ENCODE measurements at places on chromosomes 1 and 21.

GRCh38 chr21:41610042-41610839 is 102.3 kb upstream of the TMPRSS2 start:
- DNase-seq: peak; percentile 58

DNA sequence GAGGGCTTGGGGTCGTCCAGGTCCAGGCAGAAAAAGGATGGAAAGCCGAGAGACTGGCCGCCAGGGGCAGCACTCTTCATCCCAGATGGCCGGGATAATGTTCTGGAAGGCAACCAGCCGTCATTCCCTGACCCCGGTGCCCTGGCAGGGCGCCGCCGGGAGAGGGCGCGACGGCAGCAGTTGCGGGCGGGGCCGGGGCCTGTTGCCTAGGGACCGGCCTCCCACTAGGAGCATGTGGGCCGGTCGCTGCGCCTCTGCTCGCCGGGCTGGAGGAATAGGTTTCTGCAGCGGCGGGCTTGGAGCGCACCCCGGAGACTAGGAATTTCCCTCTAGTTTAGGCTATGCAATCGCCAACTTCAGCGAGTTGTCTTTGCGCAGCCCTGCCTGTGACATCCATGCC is 11.0 kb downstream of the DMRTB1 start:
- no peak for DNase-seq

- no peak for DNase-seq
These were observed 9.1 kb upstream of the ATAD3B start for GRCh38 chr1:1462318-1462966.

- DNase-seq: peak; percentile 74
These were observed 3.3 kb downstream of the AHDC1 start for GRCh38 chr1:27600498-27601175.

DNA sequence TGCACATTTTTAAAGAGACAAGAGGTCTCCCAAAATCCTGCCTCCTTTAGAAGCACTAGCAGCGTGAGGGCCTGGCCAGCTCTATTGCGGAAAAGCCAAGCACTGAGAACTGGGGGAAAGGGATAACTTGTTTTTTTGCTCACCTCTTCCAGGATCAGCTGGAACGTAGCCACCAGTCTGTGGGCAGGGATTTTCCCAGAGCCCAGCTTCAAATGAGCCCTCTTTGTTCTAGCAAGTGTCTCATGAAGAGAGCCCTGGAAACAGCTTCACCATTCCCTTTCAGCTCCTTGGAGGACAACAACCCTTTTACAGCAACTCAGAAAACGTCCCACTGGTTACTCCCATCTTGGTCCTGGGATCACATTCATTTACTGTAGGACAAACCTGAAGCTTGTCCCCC is 195.4 kb downstream of the LMX1A start:
- DNase-seq: no peak

DNA sequence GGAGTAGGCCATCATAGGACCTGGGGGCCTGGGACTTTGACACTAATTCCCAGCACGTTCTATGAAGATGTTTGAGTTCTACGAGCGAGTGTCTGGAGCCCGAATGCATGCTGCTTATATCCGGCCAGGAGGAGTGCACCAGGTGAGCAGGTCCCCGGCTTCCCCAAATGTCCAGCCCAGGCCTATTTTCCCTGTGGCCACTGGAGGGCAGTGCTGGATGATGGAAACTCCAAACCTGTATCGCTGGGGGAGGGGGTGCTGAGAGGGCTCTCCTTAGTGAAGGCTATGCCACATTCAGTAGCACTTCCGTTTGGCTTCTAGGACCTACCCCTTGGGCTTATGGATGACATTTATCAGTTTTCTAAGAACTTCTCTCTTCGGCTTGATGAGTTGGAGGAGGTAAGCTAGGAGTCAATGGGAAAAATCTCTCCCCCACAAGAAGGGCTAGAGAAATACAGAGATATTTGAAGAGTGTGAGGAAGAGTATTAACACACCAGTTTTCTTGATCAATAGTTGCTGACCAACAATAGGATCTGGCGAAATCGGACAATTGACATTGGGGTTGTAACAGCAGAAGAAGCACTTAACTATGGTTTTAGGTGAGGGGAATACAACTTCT is 5.2 kb upstream of the FCER1G start:
- DNase-seq: peak; percentile 74

GRCh38 chr1:183391863-183392262 is 26.3 kb downstream of the NMNAT2 start:
- DNase-seq: no peak

DNA sequence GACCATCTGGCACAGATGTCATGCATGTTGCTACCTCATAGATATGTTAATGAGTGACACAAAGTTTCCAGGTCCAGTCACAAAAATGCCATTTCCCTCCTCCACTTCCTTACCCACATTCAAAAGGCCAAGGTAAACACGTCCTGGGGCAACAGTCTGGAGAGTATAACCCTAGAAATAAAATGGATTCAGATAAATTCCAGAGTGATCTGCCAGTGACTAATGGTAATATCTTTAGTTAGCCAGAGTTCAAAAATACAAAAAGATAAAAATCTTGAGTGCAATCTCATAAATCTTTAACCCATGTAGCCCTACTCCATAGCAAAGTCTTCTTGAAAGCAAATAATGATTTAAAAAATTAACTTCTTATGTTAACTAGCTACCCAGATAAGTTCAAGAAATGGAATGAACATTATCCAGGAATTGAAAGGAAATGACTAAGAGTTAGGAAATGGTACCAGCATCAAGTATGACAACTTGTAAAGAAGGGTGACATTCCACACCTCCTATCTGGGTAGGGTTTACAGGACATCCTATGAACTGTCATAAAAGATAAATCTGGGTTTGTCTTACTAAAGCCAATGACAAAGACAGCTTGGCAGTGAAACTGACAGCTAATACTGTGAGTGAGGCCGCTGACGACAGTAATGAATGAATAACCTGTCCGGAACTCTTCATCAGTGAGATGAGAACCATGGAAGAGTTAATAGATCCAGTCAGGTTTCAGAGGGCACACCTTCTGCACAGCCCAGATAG is 18.1 kb downstream of the RGS2 start:
- DNase-seq: no peak

- no peak for DNase-seq
These were observed 22.0 kb downstream of the BRINP3 start for GRCh38 chr1:190455631-190456030.

DNA sequence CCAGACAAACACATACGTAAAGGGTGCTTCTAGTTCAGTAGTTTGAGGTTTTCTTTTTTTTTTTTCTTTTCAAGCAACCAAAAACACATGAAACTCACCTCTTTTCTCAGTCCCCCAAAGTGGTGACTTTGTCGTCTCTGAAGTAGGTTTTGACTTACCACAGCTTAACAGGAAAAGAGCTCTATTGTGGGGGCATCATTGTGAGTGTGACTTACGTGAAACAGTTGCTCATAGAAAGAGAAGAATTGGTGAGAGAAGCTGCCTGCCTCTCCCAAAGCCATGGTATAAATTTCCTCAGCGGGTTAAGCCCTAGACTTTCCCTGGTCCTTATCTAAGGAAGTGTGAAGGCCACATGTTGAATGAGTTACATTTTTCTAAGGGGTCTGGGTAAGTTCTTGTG is 11.9 kb downstream of the FASLG start:
- no peak for DNase-seq

GRCh38 chr1:15683345-15684039 is 628 bp upstream of the PLEKHM2 start:
- no peak for DNase-seq

GRCh38 chr21:46603228-46603627 is 1.7 kb downstream of the S100B start:
- no peak for DNase-seq

GRCh38 chr1:175600721-175601440 is 142.5 kb downstream of the TNR start:
- no peak for DNase-seq

DNA sequence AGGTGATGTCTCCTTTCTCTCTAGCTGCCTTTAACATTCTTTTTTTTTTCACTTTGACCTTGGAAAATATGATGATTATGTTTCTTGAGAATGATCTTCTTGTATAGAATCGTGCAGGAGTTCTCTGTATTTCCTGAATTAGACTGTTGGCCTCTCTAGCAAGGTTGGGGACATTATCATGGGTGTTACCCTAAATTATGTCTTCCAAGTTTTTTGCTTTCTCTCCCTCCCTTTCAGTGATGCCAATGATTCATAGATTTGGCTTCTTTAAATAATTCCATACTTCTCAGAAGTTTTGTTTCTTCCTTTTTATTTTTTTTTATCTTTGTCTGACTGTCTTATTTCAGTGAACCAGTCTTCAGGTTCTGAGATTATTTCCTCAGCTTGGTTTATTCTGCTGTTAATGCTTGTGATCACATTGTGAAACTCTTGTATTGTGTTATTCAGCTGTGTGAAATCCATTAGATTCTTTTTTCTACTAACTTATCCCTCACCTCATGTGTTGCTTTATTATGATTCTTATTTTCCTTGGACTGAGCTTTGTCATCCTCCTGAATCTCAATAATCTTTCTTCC is 268.4 kb upstream of the NRIP1 start:
- DNase-seq: no peak

- DNase-seq: no peak
These were observed 227.2 kb downstream of the ATG4C start for GRCh38 chr1:63010913-63011660.

GRCh38 chr1:37234941-37235418 is 200.7 kb upstream of the GRIK3 start:
- no peak for DNase-seq

- no peak for DNase-seq
These were observed 153.0 kb downstream of the TNFSF18 start for GRCh38 chr1:172897738-172898137.

- DNase-seq: peak; percentile 31
These were observed 1.7 kb upstream of the RIPK4 start for GRCh38 chr21:41768437-41769042.

DNA sequence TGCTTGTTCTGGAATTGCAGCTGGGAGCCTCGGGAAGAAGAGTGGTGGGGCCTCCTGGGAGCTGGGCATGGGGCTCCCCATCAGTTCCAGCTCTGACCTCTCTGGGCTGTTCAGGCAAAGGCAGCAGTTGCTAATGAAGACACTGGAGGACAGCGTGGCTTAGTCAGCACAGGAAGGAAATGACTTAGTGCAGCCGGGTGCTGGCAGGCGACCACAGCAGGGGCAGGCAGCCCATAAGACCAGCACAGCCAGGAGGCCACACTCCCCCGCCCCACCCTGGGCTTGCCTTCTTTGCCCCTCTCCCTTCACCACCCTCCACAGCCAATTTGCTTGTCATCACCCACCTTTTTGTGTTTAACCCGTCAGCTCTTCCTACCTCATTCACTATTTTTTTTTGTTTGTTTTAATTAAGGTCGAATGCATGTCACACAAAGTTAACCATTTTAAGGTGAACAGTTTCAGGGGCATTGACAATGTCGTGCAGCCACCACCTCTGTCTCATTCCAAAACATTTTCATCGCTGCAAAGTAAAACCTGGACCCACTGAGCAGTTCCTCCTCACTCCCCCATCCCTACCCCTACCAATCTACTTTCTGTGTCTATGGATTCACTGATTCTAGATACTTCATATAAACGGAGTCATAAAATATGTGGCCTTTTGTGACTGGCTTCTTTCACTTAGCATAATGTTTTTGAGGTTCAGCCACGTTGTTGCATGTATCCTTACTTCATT is 10.9 kb downstream of the OLIG2 start:
- peak; percentile 90 for DNase-seq

GRCh38 chr1:161989786-161990185 is 33.9 kb downstream of the OLFML2B start:
- DNase-seq: no peak

DNA sequence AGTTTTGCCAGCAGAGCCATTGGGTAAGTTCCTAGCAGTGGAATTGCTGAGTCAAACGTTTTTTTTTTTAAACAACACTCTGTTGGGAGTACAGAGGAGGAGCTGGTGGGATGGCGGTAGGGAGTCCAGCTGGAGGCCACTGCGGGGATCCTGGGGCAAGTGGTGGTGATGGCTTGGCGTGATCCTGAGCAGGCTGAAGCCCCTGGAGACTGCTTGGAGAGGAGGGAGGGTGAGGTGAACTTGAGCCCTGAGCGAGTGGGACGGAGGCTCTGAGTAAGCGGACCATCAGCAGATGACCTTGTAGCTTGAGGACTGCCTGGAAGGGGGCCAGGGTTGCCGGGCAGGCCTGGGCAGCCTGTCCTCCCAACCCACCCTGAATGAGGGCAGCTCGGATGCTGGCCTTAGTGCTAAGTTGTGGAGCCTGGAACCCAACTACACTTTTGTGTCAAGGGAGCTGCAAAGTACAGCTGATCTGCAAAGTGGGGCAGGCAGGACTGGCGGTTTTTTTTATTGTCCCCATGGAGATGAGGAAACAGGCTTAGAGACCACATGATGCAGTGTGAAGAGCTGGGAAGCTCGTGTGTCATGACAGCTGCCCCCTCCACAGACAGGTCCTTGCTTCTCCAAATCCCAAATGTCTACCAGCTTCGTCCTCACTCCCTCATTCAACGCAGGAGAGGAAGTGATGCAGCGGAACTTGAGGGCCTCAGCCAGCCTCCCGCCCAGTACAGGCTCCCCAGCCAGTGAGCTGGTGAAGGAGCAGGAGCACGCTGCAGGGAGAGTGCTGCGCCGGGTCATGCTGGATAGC is 20.2 kb downstream of the MRPL37 start:
- peak; percentile 81 for DNase-seq

- DNase-seq: no peak
These were observed 29.1 kb upstream of the C21orf91 start for GRCh38 chr21:17848228-17848627.

DNA sequence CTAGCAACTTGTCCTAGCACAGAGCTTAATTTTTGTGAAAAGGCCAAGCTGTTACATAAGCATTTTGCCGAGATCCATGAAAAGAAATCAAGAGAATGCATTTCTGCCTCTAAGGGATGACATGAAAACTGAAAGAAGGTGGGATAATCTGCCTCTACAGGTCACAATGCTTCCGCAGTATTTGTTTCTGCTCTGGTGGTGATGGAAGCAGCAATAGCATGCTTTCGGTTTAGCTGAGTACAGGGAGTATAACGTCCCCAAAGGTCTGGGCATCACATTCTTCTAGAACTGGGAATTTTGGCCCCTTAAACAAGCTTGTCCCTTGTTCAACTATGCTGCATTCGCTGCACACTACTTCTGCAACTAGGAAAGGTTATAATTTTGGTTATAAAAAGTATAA is 14.4 kb upstream of the MAGI3 start:
- no peak for DNase-seq

- no peak for DNase-seq
These were observed 621.9 kb downstream of the LRRIQ3 start for GRCh38 chr1:73576083-73576482.

- peak; percentile 86 for DNase-seq
These were observed at the start of gene RGS1 for GRCh38 chr1:192575499-192576189. Gene RGS1, plus strand, starts transcription at chr1:192575773. Its CDS starts 20 bp downstream, at chr1:192575793.

- no peak for DNase-seq
These were observed 51.9 kb upstream of the SYNC start for GRCh38 chr1:32754317-32755097.

All from Kasumi-1 (cell line).